ENCODE measurements at places on chromosomes 2 and 18.

DNA sequence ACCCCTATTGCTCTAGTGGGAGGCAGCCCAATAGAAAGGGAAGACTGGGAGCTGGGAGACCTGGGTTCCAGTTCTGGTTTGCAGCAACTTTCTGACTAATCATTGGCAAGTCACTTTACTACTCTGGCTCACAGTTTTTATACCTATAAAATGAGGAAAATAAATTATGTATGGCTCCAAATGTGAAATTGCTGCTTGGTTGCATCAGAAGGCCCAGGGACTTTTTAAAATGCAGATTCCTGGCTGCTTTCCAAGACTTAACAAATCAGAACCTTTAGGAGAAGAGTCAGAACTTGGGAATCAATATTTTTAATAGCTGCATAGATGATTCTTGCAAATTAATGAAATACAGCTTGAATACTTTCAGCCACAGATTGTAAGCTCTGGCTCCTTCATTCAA, 943.9 kb downstream of the EPHA4 start:
- DNase-seq: no peak

DNA sequence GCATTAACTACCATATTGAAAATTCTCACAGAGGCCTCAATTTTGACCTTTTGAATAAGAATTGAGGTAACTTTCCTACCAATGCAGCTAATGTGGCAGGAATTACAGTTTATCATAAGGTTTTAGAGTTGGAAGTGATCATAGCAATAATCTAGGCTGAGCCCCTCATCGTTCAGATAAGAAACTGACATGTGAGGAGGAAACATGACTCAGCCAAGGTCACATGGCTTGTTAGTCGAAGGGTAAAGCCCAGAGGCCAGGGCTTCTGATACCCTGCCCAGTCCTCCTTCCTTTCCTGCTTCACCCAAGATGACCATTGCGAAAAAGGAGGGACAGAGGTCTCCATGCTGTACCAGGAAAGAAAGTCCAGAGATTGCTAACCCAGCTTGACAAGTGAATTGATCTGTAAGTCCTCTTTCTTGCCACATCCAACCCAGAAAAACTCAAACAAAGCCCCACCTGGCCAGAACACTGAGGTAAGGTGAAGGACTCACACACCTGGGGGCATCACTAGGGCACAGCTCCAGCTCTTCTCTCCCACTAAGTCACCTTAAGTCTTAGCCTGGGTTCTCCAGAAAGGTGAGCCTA, 174.8 kb downstream of the EN1 start:
- DNase-seq: no peak

DNA sequence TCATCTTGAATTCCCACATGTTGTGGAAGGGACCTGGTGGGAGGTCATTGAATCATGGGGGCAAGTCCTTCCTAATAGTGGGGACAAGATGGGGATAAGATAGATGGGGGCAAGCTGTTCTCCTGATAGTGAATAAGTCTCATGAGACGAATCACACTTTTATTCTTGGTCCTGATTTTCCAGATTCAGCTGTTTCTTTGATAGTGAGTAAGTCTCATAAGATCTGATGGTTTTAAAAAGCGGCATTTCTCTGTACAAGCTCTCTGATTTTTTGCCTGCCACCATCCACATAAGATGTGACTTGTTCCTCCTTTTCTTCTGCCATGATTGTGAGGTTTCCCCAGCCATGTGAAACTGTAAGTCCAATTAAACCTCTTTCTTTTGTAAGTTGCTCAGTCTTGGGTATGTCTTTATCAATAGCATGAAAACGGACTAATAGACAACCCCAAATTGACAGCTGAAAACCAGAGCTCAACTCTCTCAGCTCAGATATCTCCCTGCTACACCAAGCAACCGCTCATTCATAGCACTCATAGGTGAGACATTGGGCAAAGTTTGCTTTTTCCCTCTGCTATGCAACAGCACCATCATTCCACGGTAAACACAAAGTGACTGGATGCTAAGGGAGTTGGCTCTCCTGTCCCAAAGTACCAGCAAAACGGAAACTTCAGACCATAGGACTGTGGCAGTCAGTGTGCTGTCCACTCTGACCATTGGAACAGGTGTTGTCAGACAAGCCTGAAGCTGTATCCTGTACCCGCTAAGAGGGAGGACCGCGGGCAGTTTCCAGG, 44.9 kb upstream of the TBC1D8 start:
- DNase-seq: no peak

DNA sequence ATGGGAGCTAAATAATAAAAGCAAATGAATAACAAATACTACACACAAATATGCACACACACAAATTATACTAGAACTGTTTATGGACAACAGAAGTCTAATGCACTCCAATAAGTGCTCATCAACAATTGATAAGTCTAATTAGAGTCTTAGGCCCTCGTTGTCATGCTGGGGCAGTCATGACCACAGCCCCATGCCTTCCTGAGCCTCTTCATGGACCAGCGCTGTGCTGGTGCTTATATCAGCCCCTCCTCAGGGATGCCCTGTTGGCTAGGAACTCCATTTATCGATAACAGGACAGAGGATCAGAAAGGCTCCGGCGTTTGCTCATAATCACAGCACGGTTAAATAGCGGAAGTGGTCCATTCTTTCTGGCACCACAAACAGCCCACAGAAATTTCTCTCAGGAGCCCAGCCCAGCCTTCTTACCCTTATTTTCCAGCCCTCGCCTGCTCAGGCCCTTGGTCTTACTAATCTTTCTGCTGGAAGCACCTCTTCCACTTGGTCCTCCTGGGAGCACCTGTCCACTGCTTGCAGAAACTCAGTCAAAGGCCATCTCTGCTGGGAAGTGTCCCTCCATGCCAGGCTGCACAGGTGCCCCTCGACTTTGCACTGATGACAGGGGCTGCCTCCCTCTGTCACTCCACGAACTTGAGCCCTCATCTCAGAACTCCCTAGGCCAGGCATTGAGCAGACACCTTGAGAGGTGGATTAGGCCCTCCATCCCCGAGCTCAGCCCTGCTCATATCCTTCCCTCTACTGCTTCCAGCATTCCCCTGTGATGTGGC, 500.2 kb upstream of the HS6ST1 start:
- no peak for DNase-seq

- DNase-seq: no peak
Measured at GRCh38 chr2:20008703-20009102, 3.8 kb downstream of the MATN3 start.

- DNase-seq: no peak
Measured at GRCh38 chr2:38948995-38949394, 59.3 kb downstream of the ARHGEF33 start.

DNA sequence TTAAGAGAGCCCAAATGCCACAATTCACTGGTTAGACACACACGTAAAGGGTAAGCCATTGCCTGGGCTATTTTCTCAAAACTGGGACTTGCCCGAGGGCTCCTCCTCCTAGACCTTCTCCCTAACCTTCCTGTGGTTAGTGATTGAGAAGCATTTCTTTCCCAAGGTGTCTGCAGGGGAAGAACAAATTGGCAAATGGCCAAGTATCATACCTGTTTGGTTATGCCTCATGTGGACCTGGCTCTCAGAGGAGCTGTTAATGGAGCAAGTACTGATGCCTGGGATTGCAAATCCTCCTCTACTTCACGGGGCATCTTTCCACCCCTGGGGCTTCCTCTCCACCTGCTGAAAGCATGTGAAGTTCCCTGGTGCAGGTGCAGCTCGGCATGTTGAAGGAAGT, 187.5 kb upstream of the CYRIA start:
- DNase-seq: no peak

DNA sequence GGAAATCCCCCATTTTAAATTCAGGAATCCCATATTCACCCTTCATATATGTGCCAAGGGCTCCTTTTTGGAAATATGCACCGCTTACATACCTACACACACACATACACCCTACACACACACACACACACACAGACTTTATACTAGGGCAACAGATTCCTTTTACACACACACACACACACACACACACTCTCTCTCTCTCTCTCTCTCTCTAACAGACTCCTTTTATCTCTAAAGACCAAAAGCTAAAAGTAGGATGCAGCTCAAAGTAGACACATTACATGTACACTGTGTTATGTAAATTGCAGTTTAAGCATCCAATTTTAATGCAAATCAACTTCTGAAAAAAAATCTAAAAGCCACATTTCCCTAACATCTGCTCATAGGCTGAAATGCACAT, 130.9 kb upstream of the CAPN13 start:
- no peak for DNase-seq

DNA sequence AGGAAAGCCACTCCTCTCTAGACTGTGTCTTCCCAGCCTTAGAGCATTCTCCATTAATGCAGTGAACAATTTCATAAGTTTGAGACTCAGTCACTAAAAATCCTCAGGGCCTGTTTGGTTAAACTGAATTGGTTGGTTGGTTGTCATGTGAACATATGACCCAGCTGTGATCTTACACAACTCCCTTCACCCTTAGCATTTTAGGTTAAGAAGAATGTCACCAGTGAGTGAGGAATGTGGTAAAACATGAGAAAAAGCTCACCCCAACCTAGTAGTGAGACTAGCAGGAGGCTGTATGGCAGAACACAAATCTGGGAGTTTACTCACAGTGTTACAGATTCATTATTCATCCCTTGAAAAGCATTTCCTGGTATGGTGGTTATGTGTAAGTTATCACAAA, 32.4 kb downstream of the LHCGR start:
- no peak for DNase-seq

DNA sequence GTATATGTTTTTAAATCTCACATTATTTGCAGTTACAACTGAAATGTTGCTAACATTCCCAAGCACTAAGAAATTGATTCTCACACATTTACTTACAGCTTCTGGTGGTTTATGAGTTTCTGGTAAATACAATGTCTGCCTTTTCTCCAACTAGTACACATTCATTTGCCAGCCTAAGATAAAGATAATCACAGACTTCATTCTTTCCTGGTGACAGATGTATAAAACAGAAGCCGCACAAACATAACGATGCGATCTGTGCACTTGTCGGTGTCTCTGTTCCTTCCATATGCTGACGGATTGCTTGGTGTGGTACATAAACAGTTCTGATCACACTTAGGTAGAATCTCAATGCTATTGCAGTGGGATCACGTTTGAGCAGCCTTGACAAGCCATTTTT, 100.4 kb upstream of the DDX18 start:
- no peak for DNase-seq

- DNase-seq: no peak
Measured at GRCh38 chr2:223594259-223594658, 7.9 kb downstream of the SCG2 start.

DNA sequence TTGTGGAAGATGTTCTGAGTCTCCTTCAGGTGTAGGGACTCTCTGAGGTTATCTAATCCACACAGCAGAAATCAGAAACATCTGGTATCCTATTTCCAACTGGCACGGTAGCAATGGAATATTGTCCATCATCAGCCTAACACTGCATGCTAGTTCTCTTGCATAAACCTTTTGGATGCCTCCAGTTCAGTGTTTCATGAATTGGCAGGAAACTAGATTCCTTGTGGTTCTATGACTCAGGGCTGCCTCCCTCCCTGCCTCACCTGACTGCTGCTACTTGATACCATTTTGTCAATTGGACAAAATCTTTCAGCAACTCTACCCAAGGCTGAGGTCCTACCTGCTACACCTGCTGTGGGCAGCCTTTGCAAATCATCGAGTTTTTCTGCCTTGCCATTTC, 130.9 kb downstream of the TPGS2 start:
- DNase-seq: no peak

DNA sequence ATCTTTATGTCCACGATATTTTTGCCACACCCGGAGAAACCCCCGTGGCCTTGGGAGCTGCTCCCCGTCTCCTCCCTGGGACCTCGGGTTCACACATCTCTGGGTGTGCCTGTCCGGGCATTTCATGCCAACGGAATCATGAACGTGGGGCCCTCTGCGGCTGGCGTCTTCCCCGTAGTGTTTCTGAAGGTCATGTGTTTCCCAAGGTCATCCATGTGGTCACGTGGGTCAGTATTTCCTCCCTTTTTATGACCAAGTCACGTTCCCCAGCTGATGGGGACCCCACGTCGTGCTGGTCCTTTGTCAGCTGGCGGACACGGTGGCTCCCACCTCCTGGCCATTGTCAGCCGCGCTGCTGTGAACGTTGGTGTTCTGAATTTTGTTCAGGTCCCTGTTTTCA, 135.7 kb downstream of the NFATC1 start:
- no peak for DNase-seq

DNA sequence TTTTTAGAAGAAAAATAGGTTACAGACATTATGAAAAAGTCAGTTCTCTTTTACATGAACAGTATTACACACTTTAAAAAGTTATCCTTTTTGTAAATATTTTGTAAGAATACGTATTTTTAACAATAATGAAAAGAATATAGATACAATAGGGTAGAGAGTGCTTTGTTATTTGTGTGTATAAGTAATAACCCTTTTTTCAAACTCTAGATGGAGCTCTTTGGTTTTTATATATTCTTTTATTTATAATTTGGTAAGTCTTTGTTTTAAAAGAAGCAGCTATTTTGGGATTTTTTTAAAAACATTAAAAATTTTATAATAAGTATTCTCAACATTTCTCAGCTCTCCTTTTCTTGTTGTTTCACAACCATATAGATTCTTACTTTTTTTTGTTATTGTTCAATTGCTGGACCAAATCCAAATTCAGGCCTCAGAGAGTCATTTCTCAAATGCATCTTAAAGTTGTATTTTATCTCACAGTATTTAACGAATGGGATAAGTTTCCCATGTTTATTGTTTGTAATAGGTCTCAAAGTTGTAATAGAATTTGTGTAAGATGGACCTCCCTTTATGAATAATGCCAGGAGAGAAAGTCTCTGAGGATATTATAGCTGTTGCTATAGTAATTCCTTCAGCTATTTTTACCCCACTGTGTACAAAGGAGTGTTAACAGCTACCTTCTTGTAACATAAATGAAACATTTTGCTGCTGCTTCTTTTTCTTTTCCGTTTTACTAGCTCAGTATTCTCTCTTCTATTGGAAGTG, 46.4 kb downstream of the ACYP2 start:
- no peak for DNase-seq

- DNase-seq: no peak
Measured at GRCh38 chr18:77651441-77651840, 401.8 kb downstream of the GALR1 start.

GRCh38 chr18:25316381-25317018, 35.5 kb downstream of the ZNF521 start:
- DNase-seq: no peak
